ENCODE measurements at places on chromosomes 1 and 21. TPM values are rescaled to one million over a fixed set of nuclear protein-coding genes. Genes with fewer than 3 reads are reported as not detected.

Gene PIGV
- total RNA-seq = 29.8 TPM

Gene HSD3B2
- not detected for total RNA-seq

Gene HIVEP3
- 0.43 TPM for total RNA-seq

Gene SH2D1B
- not detected for total RNA-seq

Gene HENMT1
- 10.2 TPM for total RNA-seq

Gene RAP1GAP
- 1.3 TPM for total RNA-seq

Gene CD48
- total RNA-seq = not detected

Gene RGSL1
- not detected for total RNA-seq

Gene GIPC2
- 2.0 TPM for total RNA-seq

Gene KCNT2
- total RNA-seq = not detected

Gene GREM2
- total RNA-seq = under 0.01 TPM

Gene RIPPLY3
- 0.79 TPM for total RNA-seq

Gene MYOM3
- 0.79 TPM for total RNA-seq

Gene CNIH3
- 1.2 TPM for total RNA-seq

Gene CLCA4
- not detected for total RNA-seq

Gene SLC30A2
- total RNA-seq = 2.2 TPM

Gene BRINP3
- total RNA-seq = not detected

Gene PGBD2
- 8.2 TPM for total RNA-seq

Gene RUNX3
- total RNA-seq = not detected

Gene SELE
- not detected for total RNA-seq

Gene PLCH2
- total RNA-seq = 0.39 TPM

Gene IL19
- not detected for total RNA-seq

Gene ESRRG
- 0.39 TPM for total RNA-seq

Gene EXO1
- 11.4 TPM for total RNA-seq

Gene ANKRD35
- total RNA-seq = 7.9 TPM

Gene C1orf115
- 0.76 TPM for total RNA-seq

Gene CFHR5
- total RNA-seq = not detected

Gene TRIM46
- 1.6 TPM for total RNA-seq

Gene ARTN
- total RNA-seq = not detected

Gene MUL1
- 27.1 TPM for total RNA-seq

Gene NID1
- 3.1 TPM for total RNA-seq

Gene PRAMEF14
- total RNA-seq = not detected

Gene ARMH1
- 0.22 TPM for total RNA-seq

Gene CFAP74
- total RNA-seq = not detected

Gene ALX3
- total RNA-seq = not detected

All from placental epithelial cell (primary cell).